Pulmonary artery endothelial cell (primary cell): ENCODE measurements at places on chromosomes 7 and 10.

DNA sequence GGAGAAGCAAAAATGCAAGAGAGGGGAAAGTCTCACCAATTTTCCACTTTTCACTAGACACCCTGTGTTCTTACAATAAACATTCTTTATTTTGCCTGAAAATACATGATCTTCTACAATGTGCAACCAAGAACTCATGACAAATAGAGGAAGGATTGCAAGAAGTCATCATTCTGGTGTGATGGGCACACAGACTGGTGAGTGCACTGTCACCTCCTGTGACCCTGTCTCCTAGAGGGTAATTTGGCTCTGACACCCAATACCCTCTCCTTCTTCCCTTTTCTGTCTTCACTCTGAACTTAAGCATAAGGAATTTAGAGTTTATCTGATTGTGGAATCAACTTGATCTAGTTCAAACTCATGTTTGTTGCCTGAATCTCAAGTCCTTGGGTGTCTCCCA is 153.7 kb downstream of the SH2D4B start:
- DNase-seq = no peak

- no peak for DNase-seq
Observed at GRCh38 chr7:116434820-116435341, 64.7 kb upstream of the CAV2 start.

DNA sequence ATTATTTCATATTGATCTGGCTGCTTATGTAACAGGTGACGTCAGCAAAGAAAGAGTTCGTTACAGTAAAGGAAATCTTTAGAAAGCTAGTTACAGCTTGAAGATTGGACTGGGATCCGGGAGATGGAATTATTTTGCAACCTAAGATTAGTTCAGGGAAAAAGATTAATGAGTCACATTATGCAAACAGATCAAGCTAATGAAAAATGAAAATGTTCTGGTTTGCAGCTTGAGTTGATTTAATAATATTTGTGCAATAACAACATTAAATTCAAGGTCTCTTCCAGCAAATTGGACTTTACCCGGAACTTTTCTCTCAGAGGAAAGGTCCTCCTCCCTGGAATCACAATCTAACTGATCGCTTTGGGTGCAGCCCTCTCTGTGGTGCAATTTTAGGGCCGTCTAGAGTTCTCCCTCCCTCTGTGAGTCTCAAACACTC is 119.5 kb downstream of the OTUD1 start:
- no peak for DNase-seq

DNA sequence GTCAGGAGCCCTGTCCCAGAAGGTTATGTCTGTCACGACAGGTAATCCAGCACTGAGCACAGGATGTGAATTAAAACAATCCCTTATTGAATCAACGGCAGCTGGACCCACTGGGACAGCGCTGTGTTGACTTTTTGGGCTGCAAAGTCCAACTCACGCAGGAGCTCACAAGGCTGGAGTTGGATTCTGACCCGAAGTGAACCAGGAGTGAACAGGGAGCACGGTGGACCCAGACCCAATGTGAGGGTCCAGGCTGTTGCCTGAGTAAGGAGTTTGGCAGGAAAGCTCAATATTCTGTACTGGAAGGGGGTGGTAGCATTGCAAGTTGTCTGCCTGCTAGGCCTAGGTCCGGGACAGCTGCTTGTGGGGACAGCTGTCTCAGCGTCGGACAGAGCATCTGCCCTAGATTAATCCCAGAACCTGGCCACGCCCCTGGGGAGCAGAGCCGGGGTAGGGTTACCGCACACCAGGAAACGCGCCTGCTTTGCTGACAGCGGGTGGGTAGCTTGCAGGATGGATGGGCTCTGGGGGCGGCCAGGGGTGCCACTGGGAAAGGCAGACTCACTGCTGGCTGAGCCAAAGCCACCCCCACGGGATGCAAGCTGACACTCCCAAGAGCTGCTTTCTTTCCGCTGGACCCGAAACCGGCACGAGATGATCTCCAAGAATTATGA is 24.0 kb downstream of the COL26A1 start:
- DNase-seq = no peak

GRCh38 chr7:28626221-28626620 is 213.9 kb downstream of the CREB5 start:
- no peak for DNase-seq

- DNase-seq = no peak
Observed at GRCh38 chr7:102252366-102252982, 34.2 kb upstream of the SH2B2 start.

- no peak for DNase-seq
Observed at GRCh38 chr7:116653204-116653603, 18.8 kb upstream of the MET start.

DNA sequence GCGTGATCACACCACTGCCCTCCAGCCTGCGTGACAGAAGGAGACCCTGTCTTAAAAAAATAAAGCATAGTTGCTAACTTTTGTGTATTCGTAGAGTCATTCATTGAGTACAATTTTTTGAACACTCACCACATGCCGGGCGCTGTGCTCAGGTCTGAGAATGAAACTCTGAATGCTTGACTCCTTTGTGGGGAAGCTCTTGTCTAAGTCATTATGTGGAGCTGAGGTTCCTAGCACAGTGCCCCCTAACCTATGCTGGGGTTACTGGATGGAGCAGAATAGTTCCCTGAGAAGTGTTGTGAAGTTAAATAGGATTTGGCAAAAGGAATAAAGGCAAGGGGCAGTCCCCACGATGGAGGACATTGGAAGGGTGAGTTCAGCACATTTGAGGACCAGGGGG is 123.3 kb downstream of the CELF2 start:
- no peak for DNase-seq

DNA sequence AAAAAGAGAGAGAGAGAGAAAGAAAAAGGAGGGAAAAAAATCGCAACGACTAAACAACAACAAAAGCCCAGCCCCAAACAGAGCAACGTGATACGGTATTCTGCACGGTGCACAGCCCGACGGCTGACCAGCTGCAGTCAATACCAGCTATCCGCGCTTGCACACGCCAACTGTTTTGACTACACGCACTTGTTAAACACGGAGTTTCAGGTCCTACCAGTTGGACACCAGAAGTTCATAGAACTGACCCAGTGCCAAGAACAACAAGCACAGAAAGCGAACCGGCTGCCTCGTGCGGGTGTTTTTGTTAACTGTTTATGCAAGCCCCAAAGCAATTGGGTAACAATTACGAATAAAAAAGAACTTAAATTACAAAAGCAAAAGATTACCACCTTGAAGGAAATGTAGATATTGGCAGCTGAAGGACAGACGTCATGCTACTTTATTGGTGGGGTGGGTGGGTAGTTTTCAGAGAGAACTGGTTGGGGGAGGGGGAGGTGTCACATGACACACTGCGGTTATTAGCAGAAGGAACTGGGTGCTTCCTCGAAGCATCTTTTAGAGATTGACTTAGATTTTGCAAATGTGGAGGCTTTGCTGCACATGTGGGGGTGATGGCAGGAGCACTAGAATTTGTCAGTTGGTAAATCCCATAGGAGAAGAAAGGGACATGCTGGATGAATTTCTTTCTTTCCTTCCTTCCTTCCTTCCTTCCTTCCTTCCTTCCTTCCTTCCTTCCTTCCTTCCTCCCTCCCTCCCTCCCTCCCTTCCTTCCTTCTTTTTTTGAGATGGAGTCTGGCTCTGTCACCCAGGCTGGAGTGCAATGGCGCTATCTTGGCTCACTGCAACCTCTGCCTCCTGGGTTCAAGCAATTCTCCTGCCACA is 110.6 kb upstream of the EFCAB10 start:
- DNase-seq = peak; percentile 74

DNA sequence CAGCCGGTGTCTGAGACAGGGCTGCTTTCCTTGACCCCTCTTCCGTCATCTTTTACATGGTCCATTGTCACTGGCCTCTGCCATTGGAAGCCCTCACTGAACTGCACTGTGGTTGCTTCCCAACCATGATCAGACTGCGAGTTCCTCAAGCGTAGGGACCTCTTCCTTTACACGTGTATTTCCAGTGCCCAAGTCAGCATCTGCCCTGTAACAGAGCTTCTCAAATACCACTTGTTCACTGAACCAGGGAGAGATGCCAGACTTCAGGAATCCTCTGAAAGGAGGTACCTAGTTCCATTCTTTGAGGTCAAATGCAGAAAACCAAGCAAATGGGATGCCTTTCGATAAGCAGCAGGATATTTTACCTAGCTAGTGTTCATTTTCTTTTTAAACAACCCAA is 145.1 kb downstream of the NRP1 start:
- DNase-seq = no peak

DNA sequence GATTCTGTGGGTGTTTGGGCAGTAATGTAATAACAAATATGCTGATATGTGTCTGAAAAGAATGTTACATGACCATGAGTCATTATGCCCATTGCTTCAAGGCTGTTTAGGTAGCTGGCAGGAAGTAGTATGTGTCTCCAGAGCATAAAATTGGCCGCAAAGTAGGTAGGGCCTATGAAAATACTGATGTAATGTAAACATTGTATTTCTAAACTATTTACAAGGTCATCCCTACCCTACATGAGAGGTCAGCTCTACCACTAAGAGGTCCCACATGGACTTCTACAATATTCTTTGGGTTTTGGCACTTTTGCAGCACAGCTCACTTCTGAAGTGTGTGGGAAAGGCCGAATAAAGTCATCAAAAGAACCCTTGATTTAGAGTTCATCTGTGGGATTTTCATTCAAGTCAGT is 301.9 kb downstream of the AHR start:
- DNase-seq = peak; percentile 64

GRCh38 chr10:59622320-59623132 is 87.1 kb downstream of the SLC16A9 start:
- peak; percentile 7 for DNase-seq

DNA sequence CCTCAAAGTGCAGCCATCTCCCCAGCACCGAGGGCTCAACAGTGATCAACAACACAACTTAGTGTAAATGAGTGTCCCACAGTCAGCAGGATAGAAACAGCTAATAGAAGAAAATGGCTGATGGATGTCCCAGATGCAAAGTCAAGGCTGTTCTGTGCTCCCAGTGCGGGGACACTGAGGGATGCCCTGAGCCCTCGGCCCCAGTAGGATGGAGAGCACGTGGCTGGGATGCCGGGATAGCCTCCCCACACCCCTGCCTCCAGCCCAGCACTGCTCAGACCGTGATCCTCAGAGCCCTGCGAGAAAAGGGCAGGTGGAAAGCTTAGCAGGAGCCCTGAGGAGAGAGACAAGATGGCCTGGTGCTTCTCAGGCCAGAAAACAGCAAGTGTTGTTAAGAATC is 243.9 kb upstream of the TCERG1L start:
- no peak for DNase-seq

GRCh38 chr7:99794585-99795502 is 10.9 kb upstream of the CYP3A4 start:
- DNase-seq = no peak

DNA sequence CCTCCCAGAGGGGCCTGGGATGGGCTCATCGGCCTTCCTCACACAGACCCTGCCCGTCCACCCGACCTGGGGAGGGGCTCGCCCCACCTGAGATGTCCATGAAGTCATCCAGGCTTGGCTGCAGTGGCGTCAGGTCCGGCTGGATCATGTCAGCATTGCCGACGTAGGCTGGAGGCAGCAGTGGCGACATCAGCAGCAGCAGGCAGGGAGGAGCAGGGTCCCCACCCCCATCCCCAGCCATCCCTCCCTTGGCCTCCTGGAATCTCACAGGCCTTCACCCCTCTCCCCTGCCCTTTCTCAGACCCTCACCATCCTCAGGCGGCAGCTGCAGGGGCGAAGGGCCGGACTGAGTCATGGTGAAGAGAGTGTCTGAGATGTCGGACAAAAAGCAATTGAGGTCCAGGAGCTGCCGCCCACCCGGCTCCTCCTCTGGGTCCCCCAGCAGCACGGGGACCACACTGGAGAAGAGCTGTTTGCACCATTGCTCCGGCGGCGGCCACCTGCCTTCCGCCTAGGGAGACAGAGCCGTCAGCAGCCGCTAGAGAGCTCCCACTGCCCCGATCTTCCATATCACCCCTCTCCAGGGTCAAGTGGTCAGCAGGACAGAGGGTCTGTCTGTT is 18.6 kb downstream of the MLXIPL start:
- no peak for DNase-seq

DNA sequence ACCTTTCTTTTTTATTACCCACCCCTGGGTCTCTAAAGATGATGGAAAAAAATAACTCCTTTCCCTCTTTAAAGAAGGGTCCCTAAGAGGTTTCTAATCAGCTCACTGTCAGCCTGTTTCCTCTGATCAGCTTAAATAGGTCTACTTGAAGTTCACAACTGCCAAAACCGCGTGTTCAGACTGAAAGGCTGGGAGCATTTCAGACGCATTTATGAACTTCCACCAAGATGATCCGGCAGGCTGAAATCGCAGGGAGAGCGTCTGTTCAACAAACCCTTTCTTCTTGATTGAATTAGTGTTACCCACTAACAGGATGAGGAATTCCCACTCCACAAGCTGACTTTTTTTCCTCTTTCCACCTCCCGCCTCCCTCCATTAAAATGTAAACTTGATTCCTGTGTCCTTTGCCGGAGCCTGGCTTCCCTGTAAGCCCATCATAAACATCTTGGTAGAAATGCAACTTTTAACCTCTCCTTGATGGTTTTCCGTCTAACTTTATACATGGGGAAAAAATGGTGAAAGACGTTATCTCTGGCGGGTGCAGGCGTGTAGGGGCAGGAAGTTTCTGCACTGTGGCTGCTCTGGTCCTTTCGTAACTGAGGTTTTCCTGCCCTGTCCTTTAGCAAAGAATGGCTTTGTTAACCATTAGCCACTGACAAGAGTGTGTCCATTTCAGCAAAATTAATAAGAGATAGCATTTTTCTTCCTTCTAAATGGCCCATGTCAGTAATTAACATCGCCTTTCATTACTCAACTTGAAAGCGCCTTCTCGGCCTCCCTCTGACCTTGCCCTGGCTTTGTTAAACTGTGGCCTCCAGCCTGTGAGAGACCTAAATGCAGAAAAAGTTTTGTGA is 130.7 kb downstream of the BAMBI start:
- DNase-seq = no peak

GRCh38 chr10:132590094-132590751 is 52.6 kb downstream of the INPP5A start:
- DNase-seq = no peak

DNA sequence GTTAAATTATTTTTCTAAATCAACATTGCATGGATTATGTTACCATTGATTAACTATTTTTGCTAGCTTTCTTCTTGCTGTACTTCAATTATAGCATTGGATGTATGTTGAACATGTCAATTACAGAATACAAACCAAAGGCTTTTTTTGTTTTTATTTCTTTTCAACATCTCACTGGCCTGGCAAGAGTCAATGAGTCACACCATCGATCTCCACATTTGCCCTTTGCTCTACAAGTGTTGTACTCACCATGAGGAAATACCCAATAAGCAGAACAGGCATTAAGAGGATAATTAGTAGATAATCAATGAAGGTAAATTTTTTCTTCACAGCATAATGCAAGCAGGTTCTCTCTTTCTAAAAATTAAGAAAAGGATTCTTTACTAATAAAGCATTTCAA is 23.3 kb downstream of the ANKRD22 start:
- DNase-seq = no peak

GRCh38 chr7:17304926-17305325 is 6.5 kb downstream of the AHR start:
- peak; percentile 84 for DNase-seq
